ENCODE measurements at places on chromosomes 6 and 20.

- DNase-seq = no peak
Measured at GRCh38 chr6:87822011-87822410, 120.0 kb upstream of the AKIRIN2 start.

GRCh38 chr6:5967594-5967993, 39.1 kb downstream of the NRN1 start:
- DNase-seq = no peak

GRCh38 chr6:32867554-32868256, 13.7 kb downstream of the PSMB9 start:
- DNase-seq = no peak

DNA sequence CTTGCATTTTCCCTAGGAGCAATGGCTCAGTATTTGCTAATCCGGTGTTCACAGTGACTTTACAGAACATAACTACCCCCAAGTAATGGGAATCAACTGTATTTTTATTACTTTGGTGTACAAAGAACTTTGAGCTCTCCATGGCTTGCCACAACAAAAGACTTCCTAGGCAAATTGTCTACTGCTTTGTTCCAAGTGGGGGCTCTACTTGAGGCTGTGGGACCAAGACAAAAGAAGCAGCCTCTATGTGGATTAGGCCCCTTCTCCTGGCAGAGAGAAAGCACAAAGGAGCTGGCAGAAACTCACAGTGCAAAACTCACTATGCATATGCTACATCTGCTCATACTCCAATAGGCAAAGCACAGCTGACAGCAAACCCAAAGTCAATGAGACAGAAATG, 853 bp downstream of the WFDC8 start:
- no peak for DNase-seq

Data from fibroblast of the aortic adventitia (primary cell).